NCI-H1930 (cell line): ENCODE measurements at places on chromosomes 12 and 14.

- DNase-seq = no peak
Measured at GRCh38 chr12:112017041-112017440, 3.8 kb downstream of the ERP29 start.

- no peak for DNase-seq
Measured at GRCh38 chr12:27031531-27031930, 9.2 kb downstream of the MED21 start.

DNA sequence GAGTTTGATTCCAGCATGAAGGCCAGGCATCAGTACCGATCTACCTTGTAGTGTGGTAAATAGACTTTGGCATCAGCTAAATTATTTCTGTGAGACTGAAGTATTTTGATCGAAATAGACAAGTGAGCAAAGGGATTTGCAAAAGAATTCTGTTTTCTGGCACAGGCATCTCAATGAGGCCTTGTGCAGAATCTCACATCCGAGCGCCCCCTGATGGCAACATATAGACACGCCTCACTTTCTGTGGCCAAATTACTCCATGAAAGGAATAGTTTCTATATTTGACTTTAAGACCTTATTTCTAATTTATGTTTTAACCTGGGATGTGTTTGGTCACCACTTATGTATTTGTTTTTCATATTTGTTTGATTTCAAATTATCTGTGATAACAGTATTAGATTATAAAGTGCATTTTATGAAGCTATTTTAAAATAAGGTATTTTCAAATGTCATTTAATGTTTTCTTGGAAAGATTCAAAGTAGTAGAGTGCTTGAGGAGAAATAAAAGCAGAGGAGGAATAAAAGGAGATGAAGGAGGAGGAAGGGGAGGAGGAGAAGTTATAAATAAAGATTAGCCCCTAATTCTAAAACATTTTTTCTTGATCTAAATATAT is 731.9 kb downstream of the NRXN3 start:
- peak; percentile 40 for DNase-seq

DNA sequence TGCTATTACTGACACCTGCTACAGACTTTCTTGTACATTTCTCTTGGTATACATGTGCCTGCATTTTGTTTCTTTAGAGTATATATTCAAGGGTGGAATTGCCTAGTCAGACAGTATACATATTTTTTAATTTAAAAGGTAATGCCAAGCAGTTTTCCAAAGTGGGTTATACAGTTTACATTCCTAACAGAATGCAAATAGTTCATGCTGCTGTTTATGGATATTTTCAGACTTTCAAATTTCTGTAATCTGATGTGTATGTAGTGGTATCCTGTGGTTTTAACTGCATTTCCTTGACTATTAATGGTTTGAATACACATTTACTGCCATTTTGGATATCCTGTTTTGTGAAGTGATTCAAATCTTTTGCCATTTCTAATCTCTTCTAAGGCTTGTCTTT is 55.5 kb upstream of the VCPKMT start:
- DNase-seq = no peak

- DNase-seq = no peak
Measured at GRCh38 chr14:39264558-39264957, 30.8 kb downstream of the MIA2 start.

DNA sequence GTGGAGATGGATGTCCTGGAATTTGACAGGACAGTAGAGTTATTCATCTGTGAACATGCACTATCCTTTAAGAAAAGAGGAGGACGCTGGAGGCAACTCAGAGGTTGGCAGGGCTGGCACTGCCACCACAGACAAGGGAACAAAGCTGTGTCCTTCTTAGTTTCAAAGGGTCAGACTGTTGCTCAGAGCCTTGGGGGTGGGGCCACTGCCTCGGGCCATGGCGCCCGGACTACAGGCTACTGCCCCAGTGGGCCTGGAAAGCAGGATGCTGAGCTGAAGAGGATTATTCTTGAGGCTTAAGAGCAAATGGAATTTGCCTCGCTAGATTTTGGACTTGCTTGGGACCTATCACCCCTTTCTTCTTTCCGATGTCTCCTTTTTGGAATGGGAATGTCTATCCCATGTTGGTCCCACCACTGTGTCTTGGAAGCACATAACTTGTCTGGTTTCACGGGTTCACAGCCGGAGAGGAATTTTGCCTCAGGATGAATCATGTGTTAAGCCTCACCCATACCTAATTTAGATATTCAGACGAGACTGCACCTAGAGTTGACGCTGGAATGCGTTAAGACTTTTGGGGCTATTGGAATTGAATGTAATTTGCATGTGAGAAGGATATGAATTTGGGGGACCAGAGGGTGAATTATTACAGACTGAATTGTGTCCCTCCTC is 114.8 kb upstream of the RFLNA start:
- DNase-seq = no peak

- DNase-seq = no peak
Measured at GRCh38 chr12:3419558-3419957, 71.4 kb upstream of the PRMT8 start.

DNA sequence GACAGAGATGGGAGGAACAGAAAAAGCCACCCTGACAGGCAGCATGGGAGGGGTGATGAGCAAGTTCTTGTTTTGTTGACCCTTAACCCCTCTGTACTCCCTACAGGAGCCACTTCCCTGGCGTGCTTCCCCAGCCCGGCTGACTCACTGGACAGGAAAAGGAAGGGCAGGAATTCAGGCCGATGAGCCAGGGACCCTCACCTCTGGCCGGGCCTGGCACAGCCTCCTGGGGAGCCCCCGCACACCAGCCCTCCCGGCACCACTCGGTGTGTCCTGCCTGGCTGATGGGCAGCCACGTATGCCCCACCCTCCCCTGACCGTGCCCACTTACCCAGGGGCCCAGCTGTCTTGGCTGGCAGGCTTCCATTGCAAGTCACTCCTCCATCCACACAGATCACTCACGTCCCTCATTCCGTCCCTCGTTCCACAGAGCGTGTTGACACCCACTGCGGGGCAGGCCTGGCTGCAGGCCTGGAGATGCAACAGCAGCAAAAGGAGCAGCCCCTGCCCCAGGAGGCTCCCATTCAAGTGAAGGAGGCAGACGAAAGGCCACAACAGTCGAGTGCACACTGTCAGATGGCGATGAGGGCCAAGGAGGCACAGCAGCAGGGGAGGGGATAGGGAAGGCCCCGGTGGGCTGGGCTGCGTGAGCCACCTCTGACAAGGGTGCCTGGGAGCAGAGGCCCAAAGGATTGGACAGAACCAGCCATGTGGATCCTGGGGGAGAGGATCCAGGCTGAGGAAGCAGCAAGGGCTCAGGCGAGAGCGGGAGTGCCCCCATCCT is 19.7 kb upstream of the CD9 start:
- DNase-seq = no peak

DNA sequence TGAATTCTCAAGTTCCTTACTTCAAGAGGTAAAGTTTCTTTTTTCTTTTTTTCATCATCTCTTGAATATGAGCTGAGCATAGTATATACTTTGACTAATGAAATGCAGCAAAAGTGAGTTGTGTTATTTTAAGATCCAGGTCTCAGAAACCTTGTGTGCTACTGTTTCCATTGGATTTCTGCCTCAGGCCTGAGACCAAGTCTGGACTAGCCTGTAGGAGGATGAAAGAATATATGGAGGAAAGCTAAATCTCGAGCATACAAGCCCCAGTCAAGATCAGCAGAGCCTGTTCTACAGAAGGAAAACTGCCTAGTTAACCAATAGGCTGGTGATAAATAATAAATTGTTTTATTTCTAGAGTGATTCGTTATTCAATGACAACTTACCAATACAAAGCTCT is 652.5 kb downstream of the C12orf50 start:
- no peak for DNase-seq

- DNase-seq = no peak
Measured at GRCh38 chr12:13905794-13906193, 75.6 kb downstream of the GRIN2B start.

- no peak for DNase-seq
Measured at GRCh38 chr14:75279153-75279762, 630 bp downstream of the FOS start.

- DNase-seq = no peak
Measured at GRCh38 chr14:36928432-36928831, 244.0 kb downstream of the SLC25A21 start.

GRCh38 chr14:83255015-83255726 is 1721.5 kb upstream of the SEL1L start:
- no peak for DNase-seq

DNA sequence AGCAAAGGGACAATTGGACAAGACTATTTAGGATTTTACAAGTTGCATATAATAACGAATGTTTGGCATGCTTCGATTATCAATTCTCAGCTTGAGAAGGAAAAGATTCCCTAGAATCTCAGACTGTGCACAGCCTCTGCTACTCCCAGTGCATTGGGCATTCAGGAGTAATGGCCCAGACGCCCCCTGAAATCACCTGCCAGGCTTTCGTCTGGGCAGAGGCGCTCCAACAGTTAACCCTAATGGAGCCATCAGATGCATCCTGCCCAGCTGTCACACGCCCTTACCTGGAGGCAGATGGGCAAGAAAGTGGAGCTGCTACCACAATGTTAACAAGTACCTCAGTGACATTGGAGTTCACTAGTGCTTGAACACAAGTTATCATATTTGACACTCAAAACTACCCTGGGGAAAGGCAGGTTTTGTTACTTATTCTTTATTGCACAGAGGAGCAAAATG is 927 bp upstream of the LRP6 start:
- DNase-seq = no peak
